Right ventricle myocardium superior (tissue), 1 donor: ENCODE measurements at places on chromosomes 1 and 21.

GRCh38 chr1:27136998-27137542, 17.9 kb downstream of the SLC9A1 start:
- peak; percentile 88 for DNase-seq

- no peak for DNase-seq
Measured at GRCh38 chr1:98387701-98388100, 273.8 kb upstream of the SNX7 start.

- no peak for DNase-seq
Measured at GRCh38 chr1:90712915-90713730, 4.0 kb downstream of the BARHL2 start.

DNA sequence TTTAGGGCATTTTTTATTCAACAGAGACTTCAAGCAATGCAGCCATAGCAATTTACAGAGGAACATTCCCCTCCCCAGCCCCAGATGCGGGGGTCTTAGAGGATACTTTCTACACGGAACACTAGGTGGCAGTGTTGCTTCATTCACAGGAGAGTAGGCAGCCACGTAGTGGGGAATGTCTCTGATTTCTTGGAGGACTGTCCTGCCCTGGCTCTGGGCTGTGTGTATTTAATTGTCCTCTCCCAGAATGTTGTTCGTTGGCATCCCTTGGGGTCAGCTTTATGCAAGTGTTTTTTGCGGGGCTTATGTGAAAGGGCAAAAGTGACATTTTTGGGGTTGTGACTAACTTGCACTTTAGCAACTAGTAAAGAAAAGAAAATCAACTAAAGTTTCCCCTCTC, 96.9 kb downstream of the PAPPA2 start:
- no peak for DNase-seq

DNA sequence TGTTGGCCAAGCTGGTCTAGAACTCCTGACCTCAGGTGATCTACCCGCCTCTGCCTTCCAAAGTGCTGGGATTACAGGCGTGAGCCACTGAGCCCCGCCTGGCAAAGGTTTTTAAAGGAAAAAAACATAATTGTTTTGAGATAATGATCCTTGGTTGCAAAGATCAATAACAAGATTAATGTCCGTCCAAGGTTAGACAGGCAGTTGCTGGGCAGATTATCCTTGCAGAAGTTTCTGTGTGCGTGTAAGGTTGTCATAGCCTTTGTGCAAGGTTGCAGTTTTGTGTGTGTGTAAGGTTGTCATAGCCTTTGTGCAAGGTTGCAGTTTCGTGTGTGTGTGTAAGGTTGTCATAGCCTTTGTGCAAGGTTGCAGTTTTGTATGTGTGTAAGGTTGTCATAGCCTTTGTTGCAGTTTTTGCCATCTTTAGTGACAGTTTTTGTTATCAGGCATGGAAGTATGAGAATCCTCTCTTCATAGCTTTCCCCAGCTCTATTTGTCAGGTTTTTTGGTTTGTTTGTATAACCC, 3.6 kb downstream of the YBEY start:
- DNase-seq, result no peak

GRCh38 chr21:17438635-17439034, 74.2 kb upstream of the CXADR start:
- no peak for DNase-seq

- peak; percentile 64 for DNase-seq
Measured at GRCh38 chr1:160768295-160768657, 27.7 kb upstream of the LY9 start.

DNA sequence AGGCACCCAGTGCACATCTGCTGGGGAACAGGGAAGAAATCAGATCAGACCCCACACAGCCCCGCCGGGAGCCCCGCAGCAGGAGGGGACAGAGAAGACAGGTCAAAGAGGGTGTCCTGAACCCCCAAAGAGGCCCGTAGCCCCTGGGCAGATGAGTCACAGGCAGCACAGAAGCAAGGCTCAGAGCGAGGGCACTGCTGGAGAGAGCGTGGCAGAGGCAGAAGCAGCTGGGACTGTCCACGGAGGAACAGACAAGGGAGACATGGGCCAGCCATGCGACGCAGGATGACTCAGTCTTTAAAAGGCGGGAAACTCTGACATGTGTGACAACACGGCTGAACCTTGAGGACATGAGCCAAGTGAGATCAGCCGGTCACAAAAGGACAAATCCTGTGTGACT, 14.5 kb upstream of the PRDM16 start:
- DNase-seq, result no peak
